Kidney epithelial cell (primary cell): ENCODE measurements at places on chromosomes 2 and 18.

DNA sequence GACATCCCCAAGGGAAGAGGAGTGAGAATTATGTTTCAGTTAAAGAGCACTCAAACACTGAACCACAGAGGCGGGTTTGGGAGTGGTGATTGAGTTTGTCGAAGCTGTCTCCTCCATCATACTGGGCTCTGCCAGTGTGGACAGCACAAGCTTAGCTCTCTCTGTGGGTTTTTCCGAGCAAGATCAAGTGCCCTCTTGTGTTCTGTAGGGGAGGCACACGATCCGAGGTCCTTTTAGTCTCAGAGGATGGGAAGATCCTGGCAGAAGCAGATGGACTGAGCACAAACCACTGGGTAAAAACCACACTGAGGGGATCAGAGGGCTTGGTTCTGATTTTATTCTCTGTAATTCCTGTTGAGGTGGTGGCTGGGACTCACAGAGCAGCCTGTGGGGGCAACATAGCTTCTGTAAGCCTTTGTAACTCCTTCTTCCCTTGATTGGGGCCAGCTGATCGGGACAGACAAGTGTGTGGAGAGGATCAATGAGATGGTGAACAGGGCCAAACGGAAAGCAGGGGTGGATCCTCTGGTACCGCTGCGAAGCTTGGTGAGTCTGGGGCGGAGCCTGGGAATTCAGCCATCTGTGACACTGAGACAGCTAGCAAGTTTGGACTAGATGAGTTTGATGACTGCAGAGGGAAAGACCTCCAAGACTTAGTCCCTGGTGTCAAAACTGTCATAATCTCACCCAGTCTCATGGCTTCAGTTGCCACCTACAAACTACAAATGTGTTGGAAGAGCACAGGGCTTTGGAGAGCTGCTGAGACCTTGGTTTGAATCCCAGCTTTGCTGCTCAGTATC lies 2.0 kb downstream of the NAGK start:
- DNase-seq = no peak

DNA sequence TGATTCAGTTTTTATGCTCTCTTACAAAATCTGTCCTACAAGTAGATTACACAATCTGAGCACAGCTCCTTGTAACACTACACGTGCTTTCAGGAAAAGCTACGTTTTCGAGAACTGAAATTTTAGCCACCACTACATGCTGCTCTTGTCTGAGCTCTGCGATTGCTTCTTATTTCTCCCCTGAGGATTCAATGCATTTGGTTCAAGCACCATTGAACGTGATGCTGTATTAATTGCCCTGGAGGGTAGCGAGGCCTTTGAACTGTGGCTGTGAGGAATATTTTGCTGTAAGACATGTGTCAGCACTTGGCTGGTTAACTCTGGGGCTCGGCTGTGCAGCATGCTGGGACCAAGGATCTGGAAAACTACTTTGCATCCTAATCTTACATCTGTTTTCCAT lies 405.8 kb downstream of the EPHA4 start:
- DNase-seq = no peak

DNA sequence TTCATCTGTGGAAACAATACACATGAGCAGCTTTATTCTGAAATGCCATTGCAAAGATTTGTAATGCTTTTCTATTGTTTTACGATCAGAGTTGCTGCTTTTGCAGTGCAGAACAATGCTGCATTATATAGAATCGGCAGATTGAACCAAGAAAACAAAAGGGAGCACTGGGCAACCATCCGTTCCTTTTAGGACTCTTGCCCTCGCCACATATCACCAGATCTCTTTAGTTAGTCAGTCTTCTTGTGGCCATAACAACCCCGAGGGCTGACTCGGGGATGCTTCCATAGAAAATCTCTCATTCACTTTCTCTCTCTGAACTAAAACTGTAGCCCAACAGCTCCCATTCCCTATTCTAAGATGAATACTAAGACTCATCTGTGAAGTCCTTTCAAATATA lies 340.4 kb downstream of the NRXN1 start:
- DNase-seq = no peak

DNA sequence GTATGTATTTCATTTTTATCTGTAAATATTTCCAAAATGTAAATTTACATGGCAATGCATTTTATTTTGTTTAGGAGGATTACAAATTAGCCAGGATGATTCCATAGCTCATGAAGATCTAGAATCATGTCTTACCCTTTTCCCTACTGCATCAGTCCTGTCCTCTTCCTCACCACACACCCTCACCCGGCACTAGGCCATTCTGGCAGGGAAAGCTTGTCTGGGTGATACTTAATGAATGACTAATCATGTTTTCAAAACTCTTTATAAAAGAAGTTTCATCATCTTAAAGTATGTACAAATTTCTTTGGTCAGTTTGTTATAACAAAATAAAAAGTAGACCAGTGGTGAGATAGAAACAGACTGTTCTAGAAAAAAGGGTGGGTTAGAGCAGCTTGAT lies 283.3 kb upstream of the VWC2L start:
- no peak for DNase-seq
